ENCODE measurements at places on chromosomes 11 and 22.

GRCh38 chr11:1927026-1927847, 7.7 kb downstream of the TNNT3 start:
- DNase-seq = no peak

- DNase-seq = no peak
Observed at GRCh38 chr22:45507798-45508197, 5.1 kb downstream of the FBLN1 start.

- DNase-seq = no peak
Observed at GRCh38 chr11:46917109-46917761, 1.1 kb downstream of the LRP4 start.

- no peak for DNase-seq
Observed at GRCh38 chr22:46107089-46107664, 43.1 kb upstream of the PPARA start.

GRCh38 chr22:36724836-36725235, 21.3 kb upstream of the CACNG2 start:
- no peak for DNase-seq

GRCh38 chr22:43441751-43442150, 29.9 kb downstream of the MPPED1 start:
- no peak for DNase-seq

DNA sequence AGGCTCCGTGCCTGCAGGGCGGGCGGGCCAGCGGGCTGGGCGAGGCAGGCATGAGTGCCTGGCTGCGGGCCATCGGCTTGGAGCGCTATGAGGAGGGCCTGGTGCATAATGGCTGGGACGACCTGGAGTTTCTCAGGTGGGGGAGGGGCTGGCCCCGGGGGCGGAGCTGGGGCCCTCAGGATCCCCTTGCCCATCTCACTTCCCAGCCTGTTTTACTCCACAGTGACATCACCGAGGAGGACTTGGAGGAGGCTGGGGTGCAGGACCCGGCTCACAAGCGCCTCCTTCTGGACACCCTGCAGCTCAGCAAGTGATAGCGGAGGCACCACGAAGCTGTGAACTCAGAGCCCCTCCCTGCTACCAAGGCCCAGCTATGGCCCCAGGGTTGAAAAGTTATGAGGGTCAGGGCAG, 5.9 kb downstream of the PHOX2A start:
- no peak for DNase-seq

DNA sequence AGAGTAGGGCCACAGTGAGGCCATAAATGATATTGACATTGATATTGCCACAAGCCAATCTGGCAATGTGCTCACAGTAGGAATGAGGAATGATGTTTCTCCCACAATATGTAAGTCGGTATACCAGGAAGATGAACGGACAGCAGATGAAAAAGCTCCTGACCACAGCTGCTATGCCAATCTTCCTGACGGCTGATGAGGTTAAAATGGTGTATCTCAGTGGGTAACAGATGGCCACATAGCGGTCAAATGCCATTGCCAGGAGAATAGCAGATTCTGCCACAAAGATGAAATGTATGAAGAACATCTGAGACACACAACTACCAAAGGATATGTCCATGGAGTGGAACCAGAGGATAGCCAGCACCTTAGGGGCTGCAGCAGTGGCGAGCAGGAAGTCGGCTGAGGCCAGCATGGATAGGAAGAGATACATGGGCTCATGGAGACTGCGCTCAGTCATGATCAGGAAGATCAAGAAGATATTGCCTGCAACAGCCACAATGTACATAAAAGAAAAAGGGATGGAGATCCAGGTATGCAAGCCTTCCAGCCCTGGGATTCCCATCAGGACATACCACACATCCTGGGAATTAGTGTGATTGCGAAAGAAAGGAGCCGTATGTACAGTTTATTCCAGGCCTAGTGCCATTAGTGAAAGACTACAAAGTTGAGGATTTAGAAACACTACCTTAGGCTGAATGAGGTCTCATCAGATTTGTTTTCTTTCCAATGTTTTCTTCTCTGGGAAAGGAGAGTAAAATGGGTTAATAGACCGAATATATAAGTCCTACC, 22.2 kb downstream of the OR51V1 start:
- DNase-seq = no peak

GRCh38 chr22:27601195-27601594, 200.4 kb downstream of the MN1 start:
- DNase-seq = no peak

- DNase-seq = peak; percentile 39
Observed at GRCh38 chr11:14905104-14906033, 13.3 kb upstream of the CYP2R1 start.

DNA sequence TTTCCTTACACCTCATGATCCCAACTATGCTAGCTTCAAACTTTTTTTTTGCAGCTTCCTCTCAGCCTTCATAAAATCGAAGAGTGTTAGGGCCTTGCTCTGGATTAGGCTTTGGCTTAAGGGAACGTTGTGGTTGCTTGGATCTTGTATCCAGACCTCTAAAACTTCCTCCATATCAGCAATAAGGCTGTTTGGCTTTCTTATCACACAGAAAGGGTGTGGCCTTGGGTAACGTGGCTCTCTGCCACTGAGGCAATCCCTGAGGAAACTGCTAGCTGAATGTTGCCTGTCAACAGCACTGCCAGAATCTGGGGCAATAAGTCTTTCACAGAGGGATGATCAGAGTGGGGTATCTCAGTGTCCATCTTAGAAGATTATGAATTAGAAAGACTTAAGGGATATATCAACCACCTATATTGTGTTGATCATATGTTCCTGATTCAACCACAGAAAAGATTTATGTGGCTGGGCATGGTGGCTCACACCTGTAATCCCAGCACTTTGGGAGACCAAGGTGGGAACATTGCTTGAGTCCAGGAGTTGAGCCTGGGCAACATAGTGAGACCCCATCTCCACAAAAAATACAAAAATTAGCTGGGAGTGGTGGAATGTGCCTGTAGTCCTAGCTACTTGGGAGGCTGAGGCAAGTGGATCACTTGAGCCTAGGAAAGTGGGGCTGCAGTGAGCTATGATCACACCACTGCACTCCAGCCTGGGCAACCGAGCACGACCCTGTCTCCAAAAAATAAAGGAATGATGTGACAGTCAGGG, 12.5 kb upstream of the CUL5 start:
- DNase-seq = no peak

GRCh38 chr11:69540118-69541000, 58.9 kb downstream of the LINC01488 start:
- no peak for DNase-seq

DNA sequence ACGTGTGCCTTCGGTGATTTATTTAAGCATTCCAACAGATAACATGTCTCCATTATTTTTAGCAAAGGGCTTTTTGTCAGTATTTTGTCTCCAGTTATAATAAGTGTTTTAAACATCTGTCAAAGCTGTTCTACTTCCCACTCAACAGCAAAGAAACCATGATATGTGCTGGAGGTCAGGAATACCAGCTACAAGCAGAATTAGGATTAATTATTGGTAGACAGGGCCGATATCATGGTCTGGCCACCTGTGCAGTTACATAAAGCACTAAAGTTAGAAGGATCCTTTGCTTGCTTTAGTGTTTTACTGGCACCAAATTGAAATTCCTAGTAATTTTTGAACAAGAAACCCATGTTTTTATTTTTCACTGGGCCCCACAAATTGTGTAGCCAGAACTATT, 591.3 kb upstream of the ARHGAP42 start:
- DNase-seq = no peak

DNA sequence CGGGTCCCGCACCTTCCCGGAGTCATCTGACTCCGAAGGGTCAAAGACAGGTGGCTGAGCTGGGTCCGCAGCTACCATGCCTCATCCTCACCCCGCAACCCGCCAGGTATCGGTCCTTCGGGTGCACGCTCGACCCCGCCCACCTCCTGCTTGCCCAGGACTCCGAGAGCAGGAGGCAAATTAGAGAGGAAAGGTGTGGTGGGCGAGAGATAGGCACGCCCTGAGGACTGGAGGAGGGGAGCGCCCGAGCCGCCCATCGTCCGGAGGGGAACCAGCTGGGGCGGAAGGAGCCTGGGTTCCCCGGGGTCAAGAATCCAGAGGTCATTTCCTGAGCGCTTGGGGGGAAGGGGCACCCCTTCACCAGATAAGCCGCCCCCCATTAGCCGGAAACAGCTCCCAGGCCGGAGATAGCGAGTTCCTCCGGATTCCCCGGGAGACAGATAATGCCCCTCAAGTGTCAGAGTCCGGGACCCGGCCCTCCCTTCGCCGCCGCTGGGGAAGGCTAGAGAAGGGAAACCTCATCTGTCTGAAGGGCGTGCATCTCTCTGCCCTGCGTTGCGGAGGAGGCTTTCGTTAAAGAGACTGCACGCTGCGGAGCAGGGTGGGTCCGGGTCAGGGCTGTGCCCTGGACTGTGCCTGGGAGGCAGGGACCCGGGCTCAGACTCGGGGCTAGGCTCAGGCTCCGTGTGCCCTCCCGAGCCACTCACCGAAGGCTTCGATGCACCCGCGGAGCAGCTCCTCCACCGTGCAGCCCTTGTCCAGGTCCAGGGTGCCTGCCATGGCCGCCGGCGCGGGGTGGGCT, 1.7 kb downstream of the RASGRP2 start:
- DNase-seq = no peak

DNA sequence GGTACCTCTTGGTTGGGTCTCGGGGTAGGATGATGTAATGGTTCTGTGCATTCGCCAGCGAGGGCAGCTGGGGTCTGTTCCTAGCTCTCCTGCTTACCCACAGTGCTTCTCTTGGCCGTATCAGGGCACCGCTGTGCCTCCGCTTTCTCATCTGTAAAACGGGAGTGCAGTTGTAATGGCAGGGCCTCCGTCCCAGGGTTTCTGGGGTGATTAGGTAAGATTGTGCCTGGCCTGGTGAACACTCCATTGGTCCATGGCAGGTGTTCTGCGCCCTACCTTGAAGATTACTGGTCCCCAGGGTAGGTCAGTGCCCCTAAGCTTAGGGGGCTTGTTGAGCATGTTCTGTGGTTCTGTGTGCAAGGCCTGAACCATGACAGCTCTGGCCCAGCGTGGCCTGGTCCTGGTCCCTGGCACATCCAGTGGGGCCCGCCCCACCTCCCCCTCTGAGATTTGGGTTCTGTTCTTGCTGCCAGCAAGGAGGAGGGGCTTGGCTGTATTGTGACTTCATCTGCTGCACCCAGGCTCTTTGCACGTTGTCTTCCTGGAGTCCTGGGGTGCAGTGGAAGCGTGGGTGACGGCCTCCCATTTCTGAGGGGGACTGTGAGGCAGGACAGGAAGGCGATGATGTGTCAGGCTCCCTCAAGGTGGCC, 4.9 kb downstream of the MYRF start:
- no peak for DNase-seq

- no peak for DNase-seq
Observed at GRCh38 chr11:105049481-105049880, 4.3 kb upstream of the CARD16 start.

DNA sequence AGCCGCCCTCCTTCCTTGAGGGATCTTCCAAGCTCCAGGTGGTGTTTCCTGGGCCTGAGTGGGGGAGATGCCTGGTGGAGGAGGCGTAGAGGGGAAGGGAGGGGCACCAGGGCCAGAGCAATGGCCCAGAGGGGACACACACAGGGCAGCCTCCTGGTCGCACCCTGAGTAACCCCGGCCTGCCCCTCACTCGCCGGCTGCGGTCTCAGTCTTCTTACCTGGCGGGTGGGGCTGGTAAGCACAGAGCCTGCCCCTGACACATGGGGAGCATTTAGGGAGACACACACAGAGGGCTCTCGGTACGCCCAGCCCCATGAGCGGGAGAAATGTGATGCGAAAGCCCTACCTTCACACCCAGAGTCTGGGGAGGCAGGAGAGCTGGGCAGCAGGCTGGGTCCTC, 23.9 kb downstream of the IGF2 start:
- DNase-seq = no peak

DNA sequence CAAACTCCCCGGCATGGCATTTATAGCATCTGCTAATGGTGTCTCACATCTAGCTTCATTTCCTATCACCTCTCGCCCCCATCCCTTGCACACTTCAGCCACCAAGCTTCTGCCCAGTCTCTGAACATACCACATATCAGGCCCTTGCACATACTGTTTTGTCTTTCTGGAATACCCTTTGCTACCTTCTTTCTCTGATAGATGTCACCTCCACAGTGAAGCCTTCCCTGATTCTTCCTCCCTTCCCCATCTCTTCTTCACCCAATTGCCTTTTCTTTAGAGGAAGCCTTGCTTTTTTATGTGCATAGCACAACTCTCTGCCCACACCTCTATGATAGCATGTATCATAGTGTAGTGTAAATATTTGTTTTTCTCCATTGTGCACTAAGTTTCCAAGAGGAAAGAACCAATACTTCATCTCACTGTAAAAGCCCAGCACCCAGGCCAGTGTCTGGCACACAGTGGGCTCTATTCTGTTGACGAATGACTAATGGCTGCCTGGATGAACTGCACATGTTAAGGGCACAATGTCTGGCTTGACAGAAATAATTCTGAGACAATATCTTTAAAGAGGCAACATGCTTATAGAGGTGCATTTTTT, 27.8 kb downstream of the P4HA3 start:
- DNase-seq = no peak

- no peak for DNase-seq
Observed at GRCh38 chr11:1025410-1026162, 10.9 kb downstream of the MUC6 start.

DNA sequence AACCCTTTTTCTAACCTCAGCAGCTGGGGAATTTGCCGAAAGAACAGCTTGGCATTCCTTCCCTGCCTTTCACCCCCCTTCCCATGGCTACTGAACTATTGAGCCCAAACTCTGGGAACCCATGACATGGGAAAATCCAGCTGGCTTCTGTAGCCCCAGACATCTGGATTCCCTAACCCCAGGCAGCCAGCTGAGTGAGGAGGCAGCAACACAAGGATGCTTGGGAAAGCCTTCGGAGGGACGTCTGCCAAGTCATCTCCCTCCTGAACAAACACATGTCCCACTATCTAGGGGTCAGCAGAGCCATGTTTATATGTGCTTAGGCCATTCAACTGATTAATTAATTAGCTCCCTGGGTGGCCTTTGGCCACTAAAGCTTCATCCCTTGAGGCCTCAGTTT, 21.6 kb downstream of the LRRC55 start:
- no peak for DNase-seq

DNA sequence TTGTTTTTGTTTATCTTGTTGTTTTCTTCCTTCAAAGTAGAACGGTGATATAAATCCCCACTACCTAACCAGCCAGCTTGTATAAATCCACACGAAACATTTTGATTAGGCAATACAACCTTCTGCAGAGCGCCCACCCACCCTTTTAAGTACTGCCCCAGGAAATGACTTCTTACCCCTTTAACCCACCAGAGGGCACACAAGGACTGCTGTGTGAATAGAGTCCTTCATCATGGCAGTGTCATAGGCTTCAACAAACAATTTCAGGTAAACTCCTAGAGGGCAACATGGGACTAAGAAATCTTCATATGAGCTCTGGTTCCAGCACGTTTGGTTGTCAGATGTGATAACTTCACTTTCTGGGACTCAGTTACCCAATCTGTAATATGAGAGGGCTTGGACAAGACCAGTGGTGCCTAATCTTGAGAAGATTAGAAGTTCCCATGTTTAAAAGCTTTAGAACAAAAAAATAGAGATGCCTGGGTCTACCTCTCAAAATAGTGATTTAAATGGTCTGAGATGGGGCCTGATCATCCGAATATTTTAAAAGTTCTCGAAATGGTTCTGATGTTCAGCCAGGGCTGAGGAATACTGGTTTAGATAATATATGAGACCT, 56.1 kb downstream of the PIWIL4 start:
- no peak for DNase-seq

GRCh38 chr11:88411265-88411664, 73.7 kb upstream of the CTSC start:
- DNase-seq = no peak

GRCh38 chr11:122363296-122363695, 247.3 kb upstream of the BLID start:
- no peak for DNase-seq

- peak; percentile 27 for DNase-seq
Observed at GRCh38 chr11:63635762-63636465, 21.7 kb upstream of the PLAAT3 start.

GRCh38 chr22:40218723-40219294, 41.1 kb downstream of the TNRC6B start:
- DNase-seq = no peak
